ENCODE measurements at places on chromosomes 2 and 18. TPM values are rescaled to one million over a fixed set of nuclear protein-coding genes. Genes with fewer than 3 reads are reported as not detected.

DNA sequence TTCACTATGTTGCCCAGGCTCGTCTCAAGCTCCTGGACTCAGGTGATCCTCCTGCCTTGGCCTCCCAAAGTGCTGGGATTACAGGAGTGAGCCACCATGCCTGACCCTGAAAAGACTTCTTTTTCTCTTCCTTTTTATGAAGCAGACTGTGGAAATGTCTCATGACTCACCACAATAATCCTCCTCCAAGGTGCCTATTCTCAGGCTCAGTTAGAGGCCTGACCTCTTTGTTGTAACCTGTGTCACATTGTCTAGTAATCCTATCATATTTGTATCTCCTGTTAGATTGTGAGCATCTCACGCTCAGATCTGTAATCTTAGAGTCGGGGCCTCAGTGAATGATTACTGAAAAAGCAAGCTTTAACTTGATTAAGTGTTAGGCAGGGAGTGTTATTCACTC, 18.3 kb upstream of the TAF4B start:
- peak; percentile 39 for DNase-seq

DNA sequence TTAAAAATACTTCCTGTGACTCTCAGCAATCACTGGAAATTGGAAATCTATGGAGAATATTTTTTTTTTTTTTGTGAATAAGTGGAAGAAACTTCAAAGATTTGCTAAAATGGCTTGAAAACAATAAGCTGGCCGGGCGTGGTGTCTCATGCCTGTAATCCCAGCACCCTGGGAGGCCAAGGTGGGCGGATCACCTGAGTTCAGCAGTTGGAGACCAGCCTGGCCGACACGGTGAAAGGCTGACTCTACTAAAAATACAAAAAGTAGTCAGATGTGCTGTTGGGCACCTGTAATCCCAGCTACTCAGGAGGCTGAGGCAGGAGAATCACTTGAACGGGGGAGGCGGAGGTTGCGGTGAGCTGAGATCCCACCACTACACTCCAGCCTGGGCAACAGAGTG, 155.5 kb upstream of the CAVIN2 start:
- DNase-seq, result peak; percentile 50

GRCh38 chr2:119240311-119241204, 16.9 kb downstream of the STEAP3 start:
- peak; percentile 90 for DNase-seq

- DNase-seq, result peak; percentile 26
Measured at GRCh38 chr2:9984217-9984739, 32.8 kb downstream of the GRHL1 start.

DNA sequence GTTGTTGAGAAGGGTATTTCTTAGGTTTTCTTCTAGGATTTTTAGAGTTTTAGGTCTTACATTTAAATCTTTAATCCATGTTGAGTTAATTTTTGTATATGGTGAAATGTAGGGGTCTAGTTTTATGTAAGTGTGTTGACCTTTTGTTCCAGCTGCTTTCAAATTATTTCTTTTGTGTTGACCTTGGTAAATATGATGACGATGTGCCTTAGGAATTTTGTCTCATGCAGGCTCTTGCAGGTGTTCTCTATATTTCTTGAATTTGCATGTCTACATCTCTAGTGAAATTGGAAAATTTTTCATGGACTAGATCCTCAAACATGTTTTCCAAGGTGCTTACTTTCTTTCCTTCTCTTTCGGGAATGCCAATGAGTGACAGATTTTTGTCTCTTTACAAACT, 1609.3 kb upstream of the ZEB2 start:
- DNase-seq, result no peak

GRCh38 chr18:44743631-44744030, 62.9 kb downstream of the SETBP1 start:
- DNase-seq, result no peak

- DNase-seq, result no peak
Measured at GRCh38 chr2:64329848-64330247, 124.1 kb upstream of the LGALSL start.

The ZEB2 gene
- total RNA-seq, result 10.7 TPM

The SRD5A2 gene
- total RNA-seq, result not detected

The RESP18 gene
- total RNA-seq, result not detected

Measured in M059J (cell line).